ENCODE measurements at places on chromosomes 13 and 19.

- peak; percentile 61 for DNase-seq
These were observed 821 bp downstream of the TDRD3 start for GRCh38 chr13:60397704-60398378.

DNA sequence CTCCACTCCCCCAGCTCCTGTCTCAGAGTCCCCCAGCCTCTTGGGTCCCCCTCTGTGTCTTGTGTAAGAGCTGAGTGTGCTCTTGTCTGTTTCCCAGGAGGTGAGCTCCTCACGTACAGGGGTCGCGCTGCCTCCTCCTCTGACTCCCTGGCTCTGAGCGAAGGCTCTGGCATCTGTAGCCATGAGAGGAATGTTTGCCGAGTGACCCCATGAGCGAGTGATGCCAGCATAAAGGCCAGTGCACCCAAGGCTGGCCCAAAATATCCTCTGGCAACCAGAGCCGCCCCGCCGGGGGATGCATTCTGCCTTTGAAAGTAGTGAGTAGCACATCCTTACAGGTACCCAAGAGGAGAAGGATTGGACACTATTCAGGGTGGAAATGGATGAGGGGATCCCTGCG, 26.2 kb upstream of the C19orf12 start:
- no peak for DNase-seq

DNA sequence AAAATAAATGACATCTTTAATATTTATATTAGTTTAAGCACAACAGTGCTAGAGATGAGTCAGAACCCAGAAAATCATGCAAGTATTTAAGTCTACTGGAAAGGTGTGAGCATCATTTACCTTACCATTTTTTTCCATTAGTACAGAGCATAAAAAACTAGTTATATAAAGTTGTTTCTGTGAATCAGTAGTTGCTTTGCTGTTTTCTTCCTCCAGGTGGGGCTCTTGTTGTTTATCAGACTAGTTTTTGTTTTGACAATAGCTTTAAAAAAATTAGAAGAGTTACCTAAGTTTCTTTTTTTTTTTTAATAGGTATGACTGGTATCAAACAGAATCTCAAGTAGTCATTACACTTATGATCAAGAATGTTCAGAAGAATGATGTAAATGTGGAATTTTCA, 12.7 kb downstream of the SUGT1 start:
- DNase-seq: no peak

- peak; percentile 61 for DNase-seq
These were observed 9.1 kb downstream of the LYL1 start for GRCh38 chr19:13093407-13094105.

- DNase-seq: no peak
These were observed 20.7 kb downstream of the POMP start for GRCh38 chr13:28679628-28680027.

- DNase-seq: no peak
These were observed 6.5 kb downstream of the PLEKHG2 start for GRCh38 chr19:39419003-39419402.

- DNase-seq: no peak
These were observed 59.5 kb downstream of the MCF2L start for GRCh38 chr13:113028336-113029060.

- no peak for DNase-seq
These were observed 18.5 kb downstream of the PTPRS start for GRCh38 chr19:5321851-5322681.

DNA sequence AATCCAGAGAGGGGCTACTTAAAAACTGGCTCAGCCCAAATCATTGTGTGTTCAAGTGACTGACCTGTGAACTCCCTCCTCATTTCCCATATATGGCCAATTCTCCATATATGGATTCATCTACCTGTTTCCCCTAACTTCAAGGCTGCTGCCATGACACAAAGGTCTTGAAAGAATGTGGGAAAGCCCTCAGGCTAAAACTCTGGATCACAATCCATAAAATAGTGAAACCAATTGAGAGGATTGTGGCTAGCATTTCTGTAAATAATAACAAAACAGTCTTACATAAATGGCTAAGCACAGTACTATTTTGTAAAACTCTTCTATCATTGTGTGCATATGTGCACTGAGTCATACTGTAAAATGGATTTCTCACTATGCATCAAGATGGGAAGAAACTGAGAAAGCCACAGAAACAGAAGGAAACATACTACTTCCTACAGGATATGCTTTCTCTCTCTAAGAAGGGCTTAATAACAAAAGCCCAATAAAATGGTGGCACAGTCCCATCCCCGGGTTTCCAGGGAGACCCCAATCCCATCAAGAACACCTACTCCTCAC, 80.5 kb downstream of the FOXO1 start:
- no peak for DNase-seq

DNA sequence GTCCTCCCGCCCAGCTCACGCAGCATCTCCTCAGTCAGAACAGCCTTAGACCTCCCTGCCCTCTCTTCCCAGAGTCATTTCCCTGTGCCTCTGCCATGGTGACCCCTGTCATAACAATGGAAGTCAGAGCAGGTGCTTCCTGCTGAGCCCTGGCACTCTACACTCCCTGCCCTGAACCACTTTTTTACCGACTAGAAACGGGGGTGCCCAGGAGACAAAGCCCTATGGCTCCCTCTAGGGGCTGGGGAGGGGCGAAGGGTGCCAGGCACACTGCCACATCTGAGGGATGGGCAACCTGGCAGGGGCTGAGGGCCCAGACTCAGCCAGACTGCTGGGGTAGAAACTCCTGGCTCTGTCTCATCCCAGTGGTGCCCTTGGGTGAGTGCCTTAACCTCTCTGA, 16.4 kb downstream of the ZNF574 start:
- no peak for DNase-seq

GRCh38 chr13:51999510-51999911, 11.7 kb downstream of the ATP7B start:
- DNase-seq: no peak

GRCh38 chr19:40744554-40745401, 5.5 kb downstream of the ACTMAP start:
- DNase-seq: no peak

GRCh38 chr13:75399168-75399878, 82.6 kb downstream of the TBC1D4 start:
- DNase-seq: no peak

DNA sequence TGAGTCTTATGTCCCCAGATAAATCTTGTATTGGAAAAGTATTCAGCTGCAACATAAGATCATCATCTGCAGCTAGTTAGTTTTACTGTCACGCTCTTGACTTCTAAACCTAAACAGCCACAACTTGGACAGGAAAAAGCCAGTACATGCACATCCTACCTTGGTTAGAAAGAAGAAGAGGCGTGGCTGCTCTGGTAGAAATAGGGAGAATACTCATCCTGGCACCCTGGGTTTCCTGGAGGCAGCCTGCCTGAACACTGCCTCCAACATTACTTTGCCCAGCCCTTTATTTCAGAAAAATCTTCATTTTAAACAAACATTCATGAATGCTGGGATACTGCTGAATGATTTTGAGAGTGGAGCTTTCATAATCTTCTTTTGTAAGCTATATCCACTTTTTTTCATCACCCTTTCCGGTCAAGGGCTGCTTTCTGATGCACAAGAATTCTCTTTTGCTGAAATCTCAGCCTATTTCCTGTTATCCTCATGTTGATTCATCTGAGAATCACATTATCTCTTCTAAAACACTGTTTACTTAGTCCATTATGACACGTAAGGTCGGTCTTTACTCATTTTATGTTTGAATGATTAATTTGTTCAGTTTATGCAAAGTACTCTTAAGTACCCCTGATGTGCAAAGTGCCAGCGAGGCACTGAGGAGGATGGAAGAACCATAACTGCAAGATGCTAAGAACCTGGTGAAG, 55.2 kb downstream of the STARD13 start:
- no peak for DNase-seq

DNA sequence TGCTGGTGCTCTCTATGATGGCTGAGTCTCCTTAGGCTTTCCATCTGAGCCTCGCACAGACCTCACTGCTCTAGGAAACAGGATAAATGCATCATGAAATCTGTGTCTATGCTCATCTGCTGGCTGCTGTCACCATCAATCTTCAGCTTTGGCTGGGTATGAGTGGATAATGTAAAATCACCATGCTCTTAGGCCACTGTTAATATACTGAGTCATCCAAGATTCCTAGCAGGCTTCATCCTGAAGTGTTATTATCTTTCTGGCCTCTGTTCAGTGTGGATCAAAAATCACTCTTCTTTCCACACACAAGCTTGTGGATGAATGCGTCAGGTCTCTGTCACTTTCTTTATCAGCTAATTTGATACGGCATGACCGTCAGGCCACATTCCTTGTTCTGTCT, 317.4 kb downstream of the NALCN start:
- DNase-seq: no peak

GRCh38 chr13:26873386-26873698, 112.8 kb upstream of the GPR12 start:
- no peak for DNase-seq

- no peak for DNase-seq
These were observed 30.5 kb upstream of the TPTE2 start for GRCh38 chr13:19591864-19592263.

GRCh38 chr19:28290963-28291657, 921.8 kb downstream of the UQCRFS1 start:
- DNase-seq: no peak

DNA sequence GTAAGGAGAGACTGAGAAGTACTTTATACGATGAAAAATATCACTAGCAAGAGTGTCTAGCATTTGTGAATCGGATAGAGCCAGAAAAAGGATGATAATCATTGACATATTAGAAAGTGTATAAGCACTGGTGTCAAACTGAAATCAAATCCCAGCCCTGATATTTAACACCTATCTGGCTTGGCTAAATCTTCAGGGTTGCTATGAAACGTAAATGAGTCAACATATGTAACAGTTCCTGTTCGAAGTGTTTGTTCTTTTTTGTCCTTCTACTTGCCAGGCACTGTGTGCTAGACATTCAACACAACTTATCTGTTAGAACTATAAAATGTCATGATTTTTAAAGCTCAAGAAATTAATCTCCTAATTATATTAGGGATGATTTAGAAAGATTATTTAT, 40.8 kb downstream of the SERPINE3 start:
- DNase-seq: no peak

DNA sequence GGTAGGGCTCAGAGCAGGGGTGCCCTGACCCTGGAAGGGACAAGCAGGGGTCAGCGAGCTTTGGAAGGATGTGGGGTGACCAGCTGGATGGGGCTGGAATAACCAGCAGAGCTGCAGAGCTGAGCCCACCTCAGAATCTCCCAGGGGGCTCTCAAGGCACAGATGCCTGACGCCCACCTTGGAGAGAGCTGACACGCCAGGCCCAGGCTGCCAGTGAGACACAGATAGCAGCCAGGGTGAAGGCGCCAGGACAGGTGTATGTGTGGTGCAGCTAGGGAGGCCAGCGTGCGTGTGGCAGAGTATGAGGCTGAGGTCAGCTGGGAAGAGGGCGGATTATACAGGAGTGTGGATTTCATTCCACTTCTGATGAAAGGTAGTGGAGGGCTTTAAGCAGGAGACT, 8.9 kb downstream of the AP1M1 start:
- no peak for DNase-seq

- no peak for DNase-seq
These were observed 5.2 kb upstream of the SRRM5 start for GRCh38 chr19:43606569-43607229.

DNA sequence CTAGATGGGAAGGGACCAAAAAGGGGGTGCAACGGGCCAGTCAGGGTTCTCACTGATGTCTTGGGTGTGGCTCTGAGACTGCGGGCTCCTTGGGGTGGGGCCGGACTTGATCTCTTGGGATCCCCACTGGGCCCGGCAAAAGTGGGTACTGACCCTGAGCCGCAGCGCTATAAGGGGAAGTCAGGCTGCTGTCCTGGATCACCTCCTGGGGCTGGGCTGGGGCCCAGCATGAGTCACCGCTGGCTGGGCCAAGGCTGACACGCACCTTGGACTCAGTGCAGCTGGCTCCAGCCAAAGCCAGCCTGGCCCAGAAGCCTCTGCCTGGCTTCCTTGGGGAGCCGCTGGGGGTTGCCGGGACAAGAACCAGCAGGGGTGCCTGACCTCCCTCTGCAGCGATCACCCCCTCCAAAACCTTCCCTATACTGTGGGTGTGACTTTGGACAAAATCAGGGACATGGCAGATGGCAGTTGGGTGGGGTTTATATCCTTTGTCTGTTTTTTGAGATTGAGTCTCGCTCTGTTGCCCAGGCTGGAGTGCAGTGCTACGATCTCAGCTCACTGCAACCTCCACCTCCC, 617 bp upstream of the IQCN start:
- no peak for DNase-seq

DNA sequence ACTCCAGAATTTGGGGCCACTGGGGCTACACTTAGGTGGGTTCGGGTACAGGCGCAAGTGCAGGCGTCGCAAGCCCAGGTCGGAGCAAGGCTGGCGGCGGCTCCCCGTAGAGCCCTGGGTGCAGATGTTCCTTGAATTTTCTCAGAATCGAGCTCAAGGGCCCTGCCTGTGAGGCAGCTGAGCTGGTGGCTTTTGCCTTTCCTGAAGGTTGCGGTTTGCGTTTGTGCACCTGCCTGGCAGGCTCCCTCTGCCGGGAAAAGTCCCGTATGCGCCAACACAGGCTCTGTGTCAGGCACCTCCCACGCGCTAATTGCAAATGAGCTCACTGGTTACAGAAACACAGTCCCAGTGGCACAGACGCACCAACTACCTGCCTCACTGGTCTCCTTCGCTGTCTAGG, 5.9 kb downstream of the DOHH start:
- DNase-seq: no peak

DNA sequence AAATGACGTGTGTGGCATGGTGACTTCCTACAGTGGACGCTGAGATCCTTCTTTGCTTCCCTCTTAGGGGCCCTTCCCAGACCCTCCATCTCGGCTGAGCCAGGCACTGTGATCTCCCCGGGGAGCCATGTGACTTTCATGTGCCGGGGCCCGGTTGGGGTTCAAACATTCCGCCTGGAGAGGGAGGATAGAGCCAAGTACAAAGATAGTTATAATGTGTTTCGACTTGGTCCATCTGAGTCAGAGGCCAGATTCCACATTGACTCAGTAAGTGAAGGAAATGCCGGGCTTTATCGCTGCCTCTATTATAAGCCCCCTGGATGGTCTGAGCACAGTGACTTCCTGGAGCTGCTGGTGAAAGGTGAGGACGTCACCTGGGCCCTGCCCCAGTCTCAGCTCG, 5.2 kb downstream of the LAIR2 start:
- no peak for DNase-seq

DNA sequence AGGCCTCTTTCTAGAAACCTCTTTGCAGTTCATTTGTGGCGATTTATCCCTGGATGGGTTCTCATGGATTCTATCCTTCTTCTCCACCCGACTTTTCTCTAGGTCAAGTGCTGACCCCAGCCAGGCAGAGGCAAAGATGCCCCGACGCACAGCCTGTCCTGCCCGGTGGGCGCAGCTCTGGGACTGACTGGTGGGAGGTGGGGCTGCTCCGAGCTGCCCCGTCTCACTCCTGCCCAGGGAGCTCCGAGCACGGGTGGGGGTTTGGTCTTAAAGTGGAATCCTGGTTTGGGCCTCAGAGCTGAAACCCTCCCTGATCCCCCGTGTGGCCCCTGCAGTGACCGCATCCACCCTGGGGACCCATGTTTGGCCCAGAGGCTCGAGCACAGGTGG, 44.5 kb downstream of the GAS6 start:
- no peak for DNase-seq
